ENCODE measurements at places on chromosomes 3 and 15. TPM values are rescaled to one million over a fixed set of nuclear protein-coding genes. Genes with fewer than 3 reads are reported as not detected.

Gene APBA2
- 1.3 TPM for total RNA-seq

Gene GCNT3
- total RNA-seq, result 0.23 TPM

- DNase-seq, result no peak
These were observed 53.1 kb downstream of the TM2D3 start for GRCh38 chr15:101599091-101599490.

DNA sequence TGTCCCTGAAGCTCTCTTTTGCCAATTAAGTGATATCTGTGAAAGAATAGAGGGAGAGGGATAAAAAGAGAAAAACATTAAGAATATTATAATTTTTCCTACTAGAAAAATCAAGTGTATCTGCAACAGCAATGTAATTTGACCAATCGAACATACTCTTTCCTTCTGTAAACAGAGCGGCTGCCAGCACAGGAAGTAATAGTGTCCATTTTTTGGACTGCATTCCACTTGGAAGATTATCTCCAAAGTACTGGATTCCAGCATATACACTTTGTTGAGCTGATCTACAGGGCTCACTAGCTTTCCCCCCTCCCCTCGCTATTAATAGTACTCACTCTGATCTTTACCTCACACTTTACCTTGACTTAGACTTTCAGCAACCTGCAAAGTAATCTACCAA, 90.4 kb downstream of the SUCLG2 start:
- no peak for DNase-seq

DNA sequence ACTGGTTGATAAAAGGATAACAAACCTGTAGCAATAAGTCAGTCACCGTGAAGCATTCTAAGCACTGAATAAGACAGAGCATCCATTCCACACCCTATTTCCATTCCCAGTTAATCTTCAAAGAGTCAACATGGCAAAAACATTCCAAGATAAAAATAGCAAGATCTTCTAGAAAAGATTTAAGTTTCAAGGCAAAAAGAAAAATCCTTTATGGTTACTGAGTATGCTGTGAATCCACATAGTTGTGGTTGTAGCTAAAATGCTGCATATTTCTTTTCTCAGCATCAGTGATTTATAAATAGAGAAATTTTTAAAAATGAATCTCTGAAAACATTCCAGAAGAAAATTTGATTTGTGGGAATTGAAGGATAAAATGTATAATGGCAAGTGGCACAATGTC, 21.1 kb downstream of the GAP43 start:
- DNase-seq, result no peak

DNA sequence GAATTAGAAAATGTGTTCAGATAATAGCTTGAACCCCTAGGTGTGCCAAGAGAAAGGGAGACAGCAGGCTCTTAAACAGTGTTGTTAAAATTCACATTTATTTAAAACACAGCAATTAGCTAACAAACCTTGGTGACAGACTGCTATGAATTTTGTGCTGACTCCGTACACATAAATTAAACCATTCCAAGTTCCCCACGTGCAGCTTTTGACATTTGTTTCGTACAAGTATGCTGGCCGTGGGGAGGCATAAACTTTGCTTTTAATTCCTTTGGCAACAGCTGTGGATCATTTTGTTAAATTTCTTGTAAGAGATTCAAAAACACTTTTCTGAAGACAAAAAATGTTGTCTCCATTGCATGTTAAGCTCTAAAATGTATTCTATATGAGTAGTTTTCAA, 465.3 kb downstream of the FGF12 start:
- DNase-seq, result no peak

DNA sequence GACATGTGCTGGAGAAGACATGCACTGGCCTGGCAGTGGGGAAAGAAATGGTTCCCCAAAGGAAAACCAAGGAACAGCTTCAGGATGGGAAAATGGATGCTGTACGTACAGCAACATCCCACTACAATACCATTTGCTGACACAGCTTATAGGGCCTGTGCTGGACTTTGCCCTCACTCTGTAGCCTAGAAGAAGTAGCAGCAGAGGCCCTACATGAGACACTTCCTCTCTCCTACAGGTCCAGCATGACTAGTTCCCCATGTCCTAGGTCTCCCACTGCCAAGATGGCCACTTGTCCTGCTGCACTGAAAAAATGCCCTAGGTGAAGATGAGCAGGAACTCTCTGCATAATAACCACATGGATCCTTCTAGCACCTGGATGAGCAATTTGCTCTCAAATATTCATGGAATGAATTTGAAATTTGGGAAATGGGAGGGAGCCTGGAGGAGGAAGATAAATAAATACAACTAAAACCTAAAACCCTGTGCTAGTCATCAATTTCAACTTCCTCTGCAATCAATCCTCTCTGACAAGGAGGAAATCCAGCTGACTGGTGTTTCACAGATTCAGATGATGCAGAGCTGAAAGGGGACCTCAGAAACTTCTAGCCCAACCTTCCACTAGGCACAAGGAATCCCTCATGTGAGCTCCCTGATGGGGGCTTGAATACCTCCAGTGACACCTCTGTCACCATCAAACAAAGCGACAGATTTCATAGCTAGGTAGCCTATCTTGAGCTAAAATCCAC, 514.3 kb upstream of the PPP2R3A start:
- no peak for DNase-seq

DNA sequence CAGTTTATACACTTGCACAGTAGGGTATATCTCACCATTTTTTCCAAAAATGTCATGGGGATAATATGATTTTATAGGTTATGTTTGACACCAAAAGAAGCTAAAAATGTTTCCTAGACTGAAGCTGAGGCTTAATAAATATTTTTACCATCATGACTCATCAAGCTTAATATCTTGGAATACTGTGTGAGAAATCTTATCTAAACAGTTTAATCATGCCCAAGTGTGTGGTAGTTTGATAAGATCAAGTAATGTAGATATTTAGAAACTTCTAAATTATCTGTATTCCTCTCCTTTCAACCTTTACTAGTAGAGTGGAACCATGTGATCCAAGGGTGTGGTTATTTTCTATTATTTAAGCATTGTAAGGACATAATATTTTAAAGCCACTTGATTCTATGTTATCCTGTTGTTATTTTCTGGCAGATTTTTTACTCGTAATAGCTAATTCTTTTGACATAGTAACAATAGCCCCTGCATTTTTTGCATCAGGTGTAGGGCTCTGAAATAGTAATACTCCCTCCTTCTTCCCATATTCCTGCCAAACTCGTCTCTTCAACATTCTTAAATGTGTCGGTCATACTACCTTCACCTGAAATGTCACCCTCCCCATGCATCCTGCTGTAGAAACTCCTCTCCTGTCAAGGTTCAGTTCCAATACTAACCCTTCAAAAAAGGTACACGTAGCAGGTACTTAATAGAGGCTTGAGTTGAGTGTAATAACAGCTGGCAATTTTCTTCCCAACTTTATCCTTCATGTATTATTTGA, 729.6 kb downstream of the NLGN1 start:
- DNase-seq, result no peak
